Thoracic aorta endothelial cell (primary cell): ENCODE measurements at places on chromosomes 2 and 18. TPM values are rescaled to one million over a fixed set of nuclear protein-coding genes. Genes with fewer than 3 reads are reported as not detected.

IL1F10 gene
- not detected in 2 replicates for total RNA-seq

NTSR2 gene
- not detected in 2 replicates for total RNA-seq

ANKRD30BL gene
- total RNA-seq, result not detected in 2 replicates

LYG2 gene
- not detected in 2 replicates for total RNA-seq

SH2D6 gene
- total RNA-seq, result 0.53 TPM in 1 of 2 replicates, not detected in the other

WDR7 gene
- 22.0 and 22.9 TPM in 2 replicates for total RNA-seq

TIMM21 gene
- 34.2 and 42.3 TPM in 2 replicates for total RNA-seq

CNGA3 gene
- under 0.01 TPM in 1 of 2 replicates, not detected in the other for total RNA-seq

PLEKHH2 gene
- total RNA-seq, result 0.40 and 1.2 TPM in 2 replicates

PRSS56 gene
- not detected in 2 replicates for total RNA-seq

CERKL gene
- not detected in 2 replicates for total RNA-seq

KRTCAP3 gene
- 0.53 and 0.57 TPM in 2 replicates for total RNA-seq

KLHL41 gene
- total RNA-seq, result 0.29 and 0.40 TPM in 2 replicates

SERPINB13 gene
- 0.13 TPM in 1 of 2 replicates, not detected in the other for total RNA-seq

SP9 gene
- not detected in 2 replicates for total RNA-seq

PRR30 gene
- not detected in 2 replicates for total RNA-seq

NRP2 gene
- total RNA-seq, result 67.1 and 151 TPM in 2 replicates
